Naive thymus-derived CD8-positive, alpha-beta T cell (primary cell): ENCODE measurements at places on chromosomes 5 and 9.

- DNase-seq, result no peak
Measured at GRCh38 chr9:97543561-97543960, 42.1 kb downstream of the TMOD1 start.

- no peak for DNase-seq
Measured at GRCh38 chr5:8493176-8493575, 624.2 kb downstream of the MTRR start.

DNA sequence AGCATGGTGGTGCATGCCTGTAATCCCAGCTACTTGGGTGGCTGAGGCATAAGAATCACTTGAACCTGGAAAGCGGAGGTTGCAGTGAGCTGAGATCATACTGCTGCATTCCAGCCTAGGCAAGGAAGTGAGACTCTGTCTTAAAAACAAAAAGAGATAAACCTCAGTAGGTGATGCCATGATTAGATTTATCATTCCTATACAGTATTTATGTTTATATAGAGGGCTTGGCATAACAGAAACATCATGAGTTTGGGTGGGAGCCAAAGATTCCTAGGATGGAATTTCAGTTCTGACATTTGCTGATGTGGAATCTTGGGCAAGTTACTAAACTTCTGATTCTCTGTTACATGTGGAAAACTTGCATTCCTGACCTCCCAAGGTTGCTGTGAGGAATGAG is 22.3 kb downstream of the RFK start:
- no peak for DNase-seq

GRCh38 chr5:50463726-50464125 is 22.6 kb upstream of the EMB start:
- no peak for DNase-seq
